Heart right ventricle (tissue), 16 donors: ENCODE measurements at places on chromosomes 5 and 9. TPM values are rescaled to one million over a fixed set of nuclear protein-coding genes. Genes with fewer than 3 reads are reported as not detected.

- no peaks in the 10 kb centered on the region for H3K27me3 ChIP-seq
- no peaks in the 10 kb centered on the region for H3K4me1 ChIP-seq
Measured at GRCh38 chr5:56717253-56717987, 97.9 kb upstream of the MAP3K1 start.

Gene POU4F3
- total RNA-seq, result not detected

DNA sequence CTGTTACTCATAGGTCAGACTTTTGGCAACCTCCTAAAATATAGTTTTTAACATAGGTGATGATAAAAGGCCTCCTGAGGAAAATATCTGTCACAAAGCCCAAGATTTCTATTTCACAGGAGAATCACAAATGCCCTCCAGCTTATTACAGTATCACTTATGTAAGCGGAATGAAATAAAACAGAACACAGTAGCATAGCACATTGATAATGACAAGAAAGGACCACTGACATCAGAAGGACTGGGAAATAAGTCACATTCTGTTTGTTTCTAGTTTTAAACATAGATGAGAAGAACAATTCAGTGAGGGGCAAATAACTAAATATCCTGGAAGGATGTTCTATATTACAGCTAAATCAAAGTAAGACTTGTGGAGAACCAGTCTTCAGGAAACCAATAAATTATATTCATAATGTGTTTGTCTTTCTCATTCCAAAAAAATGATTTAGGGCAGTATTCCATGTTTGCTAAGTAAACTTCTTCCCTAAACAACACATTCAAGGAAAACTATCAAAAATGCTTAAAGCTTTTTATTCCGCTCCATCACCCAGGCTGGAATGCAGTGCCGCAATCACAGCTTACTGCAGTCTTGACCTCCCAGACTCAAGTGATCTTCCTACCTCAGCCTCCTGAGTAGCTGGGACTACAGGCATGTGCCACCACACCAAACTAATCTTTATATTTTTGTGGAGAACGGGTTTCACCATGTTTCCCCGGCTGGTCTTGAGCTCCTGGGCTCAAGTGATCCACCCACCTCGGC, 20.8 kb upstream of the CTNNAL1 start:
- no peaks in the 10 kb centered on the region for H3K27me3 ChIP-seq
- H3K4me3 ChIP-seq, result no peak overlapping the region
- peaks cover 65% of the 10 kb centered on the region for H3K36me3 ChIP-seq
- no peak overlapping the region for H3K27ac ChIP-seq
- no peak for DNase-seq

GRCh38 chr5:137032929-137033328, 466.2 kb downstream of the SPOCK1 start:
- H3K27ac ChIP-seq, result no peak overlapping the region
- no peaks in the 10 kb centered on the region for H3K36me3 ChIP-seq
- no peak for DNase-seq
- H3K4me3 ChIP-seq, result no peak overlapping the region
- H3K4me1 ChIP-seq, result no peaks in the 10 kb centered on the region
- no peaks in the 10 kb centered on the region for H3K27me3 ChIP-seq

DNA sequence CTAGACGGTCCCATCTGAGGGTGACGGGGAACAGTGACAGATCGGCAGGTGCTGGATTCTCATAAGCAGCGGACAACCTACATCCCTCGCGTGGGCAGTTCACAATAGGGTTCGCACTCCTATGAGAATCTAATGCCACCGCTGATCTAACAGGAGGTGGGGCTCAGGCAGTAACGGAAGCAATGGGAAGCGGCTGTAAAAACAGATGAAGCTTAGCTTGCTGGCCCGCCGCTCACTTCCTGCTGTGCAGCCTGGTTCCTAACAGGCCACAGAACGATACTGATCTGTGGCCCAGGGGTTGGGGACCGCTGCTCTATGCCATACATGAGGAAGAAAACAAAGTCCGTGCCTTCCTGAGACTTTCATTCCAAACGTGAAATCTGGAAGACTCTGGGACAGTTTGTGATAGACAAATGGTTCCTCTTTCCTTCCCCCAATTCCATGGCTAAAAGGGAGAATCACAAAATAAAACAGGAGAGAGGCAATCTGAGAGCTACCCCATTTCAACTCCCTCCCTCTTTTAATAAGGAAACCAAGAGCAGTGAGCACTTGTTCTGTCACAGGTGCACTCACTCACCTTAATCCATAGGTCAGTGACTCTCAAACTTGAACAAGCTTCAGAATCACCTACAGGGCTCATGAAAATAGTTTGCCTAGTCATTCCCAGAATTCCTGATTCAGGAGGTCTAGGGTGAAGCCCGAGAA, 12.1 kb downstream of the PDCL start:
- peaks cover 51% of the 10 kb centered on the region for H3K36me3 ChIP-seq
- H3K4me1 ChIP-seq, result no peaks in the 10 kb centered on the region
- DNase-seq, result peak; percentile 66

Gene VLDLR
- 139 TPM for total RNA-seq

Gene MAMDC2
- total RNA-seq, result 4.7 TPM

DNA sequence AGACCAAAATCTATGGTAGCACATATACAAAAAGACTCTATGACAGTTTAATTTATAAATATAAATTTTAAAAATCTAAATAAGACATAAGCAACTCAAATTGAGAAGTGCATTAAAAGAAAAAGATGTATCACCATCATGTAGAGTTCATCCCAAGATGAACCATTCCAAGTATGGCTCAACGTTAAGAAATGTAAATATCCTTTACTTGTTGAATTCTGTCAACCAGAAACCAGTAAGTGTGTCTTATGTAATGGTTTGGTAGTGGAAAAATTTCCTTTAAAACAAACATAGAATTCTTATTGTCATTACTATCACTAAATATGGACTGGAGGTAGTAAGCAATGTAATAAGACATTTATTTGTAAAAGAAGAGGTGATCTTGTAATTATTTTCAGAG, 87.3 kb downstream of the YIPF5 start:
- peaks cover 1% of the 10 kb centered on the region for H3K4me1 ChIP-seq
- no peaks in the 10 kb centered on the region for H3K36me3 ChIP-seq
- no peak overlapping the region for H3K4me3 ChIP-seq
- H3K27ac ChIP-seq, result no peak overlapping the region

Gene TRIM36
- 0.49 TPM for total RNA-seq
